ENCODE measurements at places on chromosomes 2 and 18.

GRCh38 chr2:191439481-191439880, 194.3 kb downstream of the MYO1B start:
- ATAC-seq, result no peak

DNA sequence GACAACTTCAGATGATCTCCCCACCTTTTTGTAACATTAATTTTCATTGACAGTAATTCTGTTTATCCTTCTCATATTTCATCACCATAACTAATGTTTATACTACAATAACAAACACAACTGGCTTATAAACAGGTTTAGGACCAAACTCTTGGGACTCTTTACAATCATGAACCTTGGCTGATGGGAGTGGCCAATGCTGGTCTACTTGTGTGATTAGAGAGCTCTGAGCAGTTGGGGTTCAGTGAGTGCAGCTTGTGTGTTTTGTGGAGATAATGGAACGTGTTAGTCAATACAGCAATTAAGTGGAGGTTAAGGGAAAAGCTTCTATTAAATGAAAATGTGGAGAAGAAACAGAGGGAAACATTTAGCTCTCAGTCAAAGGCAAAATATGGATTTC, 207.1 kb downstream of the SPAG16 start:
- ATAC-seq, result no peak

- peak; percentile 52 for ATAC-seq
Measured at GRCh38 chr2:5691985-5692529, at the start of gene SOX11. Gene SOX11 (plus strand): TSS chr2:5692384. CDS start chr2:5692722, 338 bp downstream.

- ATAC-seq, result peak; percentile 35
Measured at GRCh38 chr2:161139098-161139987, 20.9 kb upstream of the TANK start.

GRCh38 chr2:231397011-231397927, 1.8 kb downstream of the B3GNT7 start:
- no peak for ATAC-seq

DNA sequence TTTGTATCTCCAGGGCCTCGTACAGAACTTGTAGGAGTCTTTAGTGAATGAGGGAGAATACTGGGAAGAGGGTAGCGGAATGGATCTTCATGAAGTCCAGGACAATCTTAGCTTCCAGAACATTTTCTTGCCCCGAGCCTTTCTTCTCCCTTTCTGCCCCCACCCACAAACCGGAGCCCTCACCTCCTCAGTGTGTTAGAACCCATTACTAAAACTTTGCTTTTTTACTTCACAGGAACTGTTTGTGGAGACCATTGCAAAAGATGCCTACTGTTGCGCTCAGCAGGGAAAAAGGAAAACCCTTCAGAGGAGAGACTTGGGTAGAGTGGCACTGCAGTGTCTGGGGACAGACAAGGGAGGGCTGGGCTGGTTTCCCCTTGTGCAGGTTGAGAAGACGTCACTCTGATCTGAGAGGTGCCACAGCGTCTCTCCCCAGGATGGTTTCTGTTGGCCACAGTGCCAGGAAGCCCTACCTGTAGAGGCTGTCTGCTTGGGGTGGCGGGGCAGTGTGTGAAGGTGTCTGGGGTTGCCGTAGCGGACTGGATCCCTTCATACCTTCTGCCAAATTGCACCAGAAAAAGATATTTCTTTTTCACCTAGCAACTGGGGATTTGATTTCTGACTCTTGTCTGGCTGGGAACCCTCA, 786 bp downstream of the POLE4 start:
- ATAC-seq, result no peak

- no peak for ATAC-seq
Measured at GRCh38 chr18:35750929-35751328, 169.4 kb downstream of the GALNT1 start.

DNA sequence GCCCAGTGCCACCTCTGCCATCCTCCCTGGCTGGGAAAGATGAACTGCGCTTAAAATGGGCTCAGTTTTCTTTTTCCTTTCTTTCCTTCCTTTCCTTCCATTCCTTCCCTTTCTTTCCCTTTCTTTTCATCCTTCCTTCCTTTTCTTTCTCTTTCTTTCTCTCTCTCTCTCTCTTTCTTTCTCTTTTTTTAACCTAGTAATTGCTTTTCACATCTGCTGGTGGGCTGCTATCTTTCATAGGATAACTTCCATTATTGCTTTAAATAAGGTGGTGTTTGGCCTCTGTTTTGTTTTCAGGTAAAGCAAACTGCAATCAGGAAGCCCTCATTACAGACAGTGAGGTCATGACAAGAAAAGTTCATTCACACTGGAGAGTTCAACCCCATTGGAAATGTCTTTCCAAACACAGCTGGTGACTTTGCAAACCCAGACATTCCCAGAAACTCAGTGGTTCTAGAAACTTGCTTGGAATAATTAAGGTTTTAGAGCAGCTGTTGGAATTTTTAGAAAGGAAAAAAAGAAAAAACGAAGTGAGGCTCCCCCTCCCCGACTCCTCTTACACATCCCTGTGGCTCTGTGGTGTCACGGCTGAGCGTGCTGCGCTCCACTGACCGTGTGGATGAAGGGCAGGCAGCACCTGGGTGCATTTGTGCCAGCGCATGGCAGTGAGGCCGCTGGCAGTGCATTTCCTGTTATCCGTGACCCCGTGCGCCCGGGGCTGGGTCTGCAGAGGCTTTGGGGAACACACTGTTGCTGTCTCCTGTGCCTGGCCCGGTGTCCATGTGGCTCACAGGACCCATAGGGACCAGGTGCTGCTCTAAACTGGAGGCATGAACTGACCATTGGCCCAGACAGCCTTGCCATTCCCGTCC, 76.9 kb downstream of the MBP start:
- ATAC-seq, result no peak

GRCh38 chr2:30872797-30873196, 65.6 kb upstream of the CAPN13 start:
- no peak for ATAC-seq

DNA sequence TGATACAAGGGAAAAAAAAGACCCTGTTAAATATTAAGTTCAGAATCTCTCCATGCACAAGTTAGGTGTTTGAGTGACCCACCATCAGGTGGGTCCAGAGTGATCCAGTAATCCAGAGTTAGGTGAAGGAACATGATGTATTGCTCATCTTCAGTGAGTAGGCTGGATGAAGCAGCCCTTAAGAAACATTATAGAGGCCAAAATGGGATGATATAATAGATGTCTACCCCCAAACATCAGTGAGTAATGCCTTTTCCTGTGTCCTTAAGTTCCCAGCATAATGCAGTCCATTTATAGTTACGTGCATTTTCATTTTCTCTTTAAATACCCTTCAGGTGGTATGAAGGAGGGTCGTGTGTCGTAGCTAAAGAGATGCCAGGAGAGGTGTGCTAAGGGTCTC, 89.6 kb downstream of the MAP4K4 start:
- no peak for ATAC-seq

- ATAC-seq, result no peak
Measured at GRCh38 chr2:152303951-152304350, 31.0 kb upstream of the FMNL2 start.

DNA sequence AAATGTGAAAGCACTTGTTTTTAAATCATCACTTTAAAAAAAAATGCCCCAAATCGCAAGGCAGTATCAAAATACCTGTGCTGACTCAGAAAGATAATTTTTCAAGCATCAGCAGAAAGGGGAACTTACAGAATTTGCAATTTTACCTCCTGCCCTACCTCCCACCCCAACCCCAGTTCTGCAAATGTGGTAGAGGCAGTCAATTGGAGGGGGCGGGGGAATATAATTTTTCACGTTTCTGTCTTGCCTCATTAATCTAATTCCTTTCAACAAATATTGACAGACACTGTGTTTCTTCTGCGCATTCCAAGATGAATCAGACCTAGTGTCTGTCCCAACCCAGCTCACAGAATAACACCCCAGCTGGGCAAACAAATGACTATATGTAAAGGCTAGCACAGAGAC, 76.8 kb downstream of the ALPK2 start:
- no peak for ATAC-seq

GRCh38 chr18:68948622-68949021, 150.7 kb downstream of the CCDC102B start:
- ATAC-seq, result no peak

DNA sequence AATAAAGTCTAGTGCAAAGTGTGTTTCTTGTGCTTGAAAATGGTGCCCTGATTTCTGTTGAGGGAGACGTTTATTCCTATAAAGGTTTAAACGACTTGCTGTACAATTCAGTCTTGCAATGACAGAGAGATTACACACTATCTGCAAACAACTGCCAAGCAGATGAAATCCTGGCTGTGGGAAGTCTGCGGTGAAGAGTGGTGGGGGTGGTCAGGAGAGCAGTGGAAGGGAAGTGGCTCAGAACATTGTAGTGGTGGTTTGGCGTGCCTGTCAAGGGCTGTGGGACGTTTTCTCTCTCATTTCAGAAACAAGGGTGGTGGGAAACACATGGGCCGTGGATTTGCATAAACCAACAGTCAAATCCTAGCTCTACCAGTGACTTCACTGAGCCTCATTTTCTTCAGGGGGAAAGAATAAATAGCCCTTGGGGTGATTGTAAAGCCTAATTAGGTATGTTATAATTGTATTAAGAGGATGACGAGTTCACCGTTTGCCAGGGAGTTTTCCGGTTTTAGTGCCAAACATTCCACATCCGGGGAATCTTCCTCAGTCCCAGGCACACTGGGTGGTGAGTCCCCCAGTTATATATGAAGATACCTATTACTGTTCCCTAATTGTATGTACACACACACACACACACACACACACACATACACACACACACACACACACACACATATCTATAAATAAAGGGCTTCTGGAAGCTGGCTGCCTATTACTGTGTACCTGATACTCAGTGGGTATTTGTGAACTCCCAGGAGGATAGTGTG, 115.0 kb downstream of the SPTBN1 start:
- peak; percentile 90 for ATAC-seq

DNA sequence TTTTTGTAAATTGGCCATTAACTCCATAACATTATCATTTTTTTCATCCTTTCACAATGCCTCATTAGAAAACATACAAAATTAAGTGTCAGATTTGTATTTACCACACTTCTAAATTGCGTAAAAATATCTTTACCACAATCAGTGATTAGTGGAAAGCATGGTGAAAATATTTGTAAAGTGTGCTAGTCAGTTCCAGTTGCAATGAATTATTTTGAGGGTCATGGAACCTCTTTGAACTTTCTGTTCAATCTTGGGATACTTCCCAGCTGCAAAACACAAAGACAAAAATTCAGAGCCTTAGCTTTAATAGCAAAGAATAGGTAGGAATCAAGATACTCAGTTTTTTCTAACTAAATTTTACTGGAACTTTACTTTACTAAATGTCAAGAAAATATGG, 4.0 kb upstream of the COL3A1 start:
- no peak for ATAC-seq

All from SK-N-SH treated with all-trans-retinoic acid at 6 μM for 48 hours (cell line).